ENCODE measurements at places on chromosomes 16 and 17. TPM values are rescaled to one million over a fixed set of nuclear protein-coding genes. Genes with fewer than 3 reads are reported as not detected.
A peak's percentile ranks its signal among the peaks of the same experiment; 100 is the strongest.

GRCh38 chr16:73233846-73234424 lies 186.0 kb upstream of the ZFHX3 start:
- no peak for DNase-seq

- DNase-seq: no peak
Measured at GRCh38 chr16:67372664-67373063, 20.6 kb downstream of the TPPP3 start.

DNA sequence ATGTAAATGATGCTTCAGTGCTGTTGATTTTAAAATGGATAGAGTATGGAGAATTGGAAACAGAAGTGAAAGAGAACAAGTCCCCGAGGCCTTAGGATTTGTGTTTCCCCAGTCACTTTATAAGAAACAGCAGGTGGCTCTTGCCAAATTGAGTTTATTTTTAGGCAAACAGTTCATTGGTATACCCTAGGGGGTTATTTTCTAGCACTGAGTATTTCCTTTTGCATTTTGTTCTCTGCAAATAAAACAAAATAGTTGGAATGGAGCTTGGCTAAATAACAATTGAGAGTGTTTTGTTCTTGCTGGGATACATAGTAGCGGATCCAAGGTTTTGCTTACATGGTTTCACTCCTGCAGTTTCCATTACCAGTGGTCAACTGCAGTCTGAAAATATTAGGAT lies 591.1 kb upstream of the C16orf82 start:
- no peak for DNase-seq

DNA sequence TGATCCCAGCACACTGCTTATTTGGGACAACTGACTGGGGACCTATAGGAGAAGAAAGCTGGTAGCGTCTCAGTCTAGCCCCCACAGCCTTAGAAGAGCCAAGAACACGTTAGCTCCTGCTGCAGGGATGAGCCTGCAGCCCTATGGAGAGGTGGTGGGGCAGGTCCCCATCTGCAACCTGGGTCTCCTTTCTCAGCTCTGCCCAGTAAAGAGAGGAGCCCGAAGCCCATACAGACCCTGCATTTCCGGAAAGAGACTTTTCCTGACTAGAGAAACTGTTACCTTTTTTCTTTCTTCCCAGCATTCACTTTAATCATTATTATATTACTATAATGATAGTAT lies 788 bp downstream of the METTL22 start:
- DNase-seq: no peak

DNA sequence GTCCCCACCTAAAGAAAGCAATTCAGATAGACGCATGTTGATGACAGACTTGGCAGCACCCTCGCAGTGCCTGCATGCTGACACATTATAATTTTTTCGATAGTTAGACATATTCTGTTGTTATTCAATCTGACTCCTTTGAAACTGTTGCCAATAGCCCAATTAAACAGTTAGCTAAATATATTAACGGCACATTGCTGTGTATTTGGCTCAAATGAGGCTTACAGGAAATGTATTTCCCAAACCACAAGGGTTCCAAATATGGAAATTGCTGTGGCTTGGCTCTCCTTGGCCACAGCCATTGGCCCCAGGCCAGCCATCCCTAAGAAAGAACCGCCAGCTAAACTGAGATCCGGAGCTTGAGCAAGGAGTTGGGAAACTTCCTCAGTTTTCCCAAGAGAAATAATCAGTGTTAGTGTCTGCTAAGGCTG lies 31.1 kb downstream of the C16orf82 start:
- no peak for DNase-seq

GRCh38 chr17:39579318-39580081 lies 28.2 kb downstream of the NEUROD2 start:
- no peak for DNase-seq

- DNase-seq: no peak
Measured at GRCh38 chr17:49196520-49196919, 13.9 kb downstream of the GNGT2 start.

DNA sequence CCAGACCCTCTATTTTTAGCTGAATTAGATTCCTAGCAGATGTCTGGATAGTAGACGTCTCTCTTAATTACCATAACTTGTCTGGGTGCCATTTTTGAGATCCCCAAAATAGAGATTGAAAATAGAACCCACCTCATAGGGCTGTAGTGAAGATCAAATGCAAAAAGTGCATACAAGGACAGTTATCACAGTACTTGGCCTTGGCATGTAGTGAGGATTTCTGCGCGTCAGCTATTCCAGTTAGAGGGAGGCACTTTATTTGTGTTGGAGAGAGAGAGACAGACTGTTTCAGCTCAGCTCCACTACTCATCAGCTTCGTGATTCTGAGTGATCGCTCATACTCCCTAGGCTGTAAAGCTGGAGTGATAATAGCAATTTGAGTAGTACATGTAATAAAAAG lies 59.6 kb upstream of the CDH13 start:
- no peak for DNase-seq

GRCh38 chr17:326010-326621 lies 26.5 kb downstream of the RPH3AL start:
- DNase-seq: no peak

DNA sequence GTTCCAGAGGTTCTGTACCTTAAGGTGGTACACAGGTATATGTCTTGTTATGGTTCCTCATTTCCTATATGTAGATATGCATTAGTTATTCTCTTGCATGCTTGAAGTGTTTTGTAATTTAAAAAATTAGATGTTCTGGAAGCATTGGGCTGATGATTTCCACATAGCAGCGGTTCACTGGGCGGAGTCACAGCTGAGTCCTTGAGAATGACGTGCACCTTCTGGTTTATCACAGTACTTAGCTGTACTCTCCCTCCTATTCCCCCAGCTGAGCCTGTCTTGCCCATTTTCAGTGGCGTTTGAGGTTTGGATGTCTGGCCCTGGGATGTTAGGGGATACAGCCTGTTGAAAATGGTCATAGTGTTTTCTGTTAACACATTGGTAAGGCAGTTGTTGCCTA lies 327.1 kb downstream of the SNX29 start:
- DNase-seq: peak; percentile 45

GRCh38 chr16:50820225-50820624 lies 78.3 kb downstream of the CYLD start:
- no peak for DNase-seq

- DNase-seq: no peak
Measured at GRCh38 chr17:20133517-20133916, 124.4 kb downstream of the SPECC1 start.

DNA sequence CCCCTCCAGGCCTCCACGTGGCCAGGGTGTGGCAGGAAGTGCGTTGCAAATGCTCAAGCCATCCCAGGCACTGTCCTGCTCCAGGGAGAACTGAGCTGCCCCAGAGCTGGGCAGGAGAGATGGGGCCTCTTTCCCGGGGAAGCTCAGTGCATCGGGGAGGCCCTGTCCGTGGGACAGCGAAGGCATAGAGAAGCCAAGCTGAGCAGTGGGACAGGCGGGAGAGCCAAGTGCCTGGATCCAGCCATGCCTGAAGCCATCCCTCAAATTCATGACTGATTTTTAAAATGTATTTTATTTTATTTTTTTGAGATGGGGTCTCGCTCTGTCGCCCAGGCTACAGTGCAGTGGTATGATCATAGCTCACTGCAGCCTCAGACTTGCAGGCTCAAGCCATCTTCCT lies 25.4 kb upstream of the SSTR5 start:
- DNase-seq: no peak

- no peak for DNase-seq
Measured at GRCh38 chr17:8628609-8629169, 1.8 kb downstream of the MYH10 start.

DNA sequence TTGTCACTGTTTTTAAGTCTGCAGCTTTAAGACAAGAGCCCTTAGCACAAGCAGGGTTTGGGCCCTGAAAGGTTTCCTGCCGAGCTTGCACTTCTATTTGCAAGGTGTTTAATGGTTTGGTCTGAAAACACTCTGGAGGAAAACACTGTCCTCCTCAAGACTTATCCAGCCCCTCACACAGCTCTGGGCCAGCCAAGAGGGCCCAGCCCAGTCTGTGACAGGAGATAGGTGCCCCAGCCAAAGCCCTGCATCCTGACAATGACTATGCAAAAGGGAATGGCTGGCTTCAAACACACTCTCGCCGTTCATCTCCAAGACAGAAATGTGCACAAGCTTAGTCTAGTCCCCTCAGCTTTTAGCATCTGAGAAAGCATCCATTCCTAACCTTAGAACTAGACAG lies 26.9 kb downstream of the MPG start:
- no peak for DNase-seq

DNA sequence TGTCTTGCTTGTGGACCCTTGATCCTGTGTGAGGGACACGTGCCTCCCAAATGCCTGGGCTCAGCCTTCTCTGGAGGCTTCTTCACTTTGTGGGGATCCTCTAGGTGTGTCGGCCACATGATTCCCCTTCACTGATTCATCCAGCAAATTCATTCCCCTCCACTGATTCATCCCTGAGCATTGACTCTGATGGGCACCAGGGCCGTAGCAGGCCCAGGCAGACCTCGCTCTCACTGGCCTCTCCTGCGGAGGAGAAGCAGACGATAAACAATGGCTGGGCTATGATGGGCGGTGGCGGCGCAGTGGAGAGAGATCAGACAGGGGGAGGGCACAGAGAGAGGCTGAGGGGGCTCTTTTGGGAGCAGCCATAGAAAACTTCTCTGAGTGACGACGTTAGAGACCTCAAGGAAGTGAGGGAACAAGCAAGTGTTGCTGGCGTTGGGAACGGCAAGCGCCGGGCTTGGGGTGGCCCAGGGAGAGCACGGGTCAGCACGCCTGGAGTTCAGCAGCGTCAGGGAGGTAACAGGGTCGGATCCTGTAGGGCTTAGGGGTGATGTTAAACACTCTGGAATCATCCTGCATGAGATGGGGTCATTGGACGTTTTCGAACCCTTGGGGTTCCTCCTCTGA lies 17.5 kb upstream of the RPTOR start:
- DNase-seq: no peak

DNA sequence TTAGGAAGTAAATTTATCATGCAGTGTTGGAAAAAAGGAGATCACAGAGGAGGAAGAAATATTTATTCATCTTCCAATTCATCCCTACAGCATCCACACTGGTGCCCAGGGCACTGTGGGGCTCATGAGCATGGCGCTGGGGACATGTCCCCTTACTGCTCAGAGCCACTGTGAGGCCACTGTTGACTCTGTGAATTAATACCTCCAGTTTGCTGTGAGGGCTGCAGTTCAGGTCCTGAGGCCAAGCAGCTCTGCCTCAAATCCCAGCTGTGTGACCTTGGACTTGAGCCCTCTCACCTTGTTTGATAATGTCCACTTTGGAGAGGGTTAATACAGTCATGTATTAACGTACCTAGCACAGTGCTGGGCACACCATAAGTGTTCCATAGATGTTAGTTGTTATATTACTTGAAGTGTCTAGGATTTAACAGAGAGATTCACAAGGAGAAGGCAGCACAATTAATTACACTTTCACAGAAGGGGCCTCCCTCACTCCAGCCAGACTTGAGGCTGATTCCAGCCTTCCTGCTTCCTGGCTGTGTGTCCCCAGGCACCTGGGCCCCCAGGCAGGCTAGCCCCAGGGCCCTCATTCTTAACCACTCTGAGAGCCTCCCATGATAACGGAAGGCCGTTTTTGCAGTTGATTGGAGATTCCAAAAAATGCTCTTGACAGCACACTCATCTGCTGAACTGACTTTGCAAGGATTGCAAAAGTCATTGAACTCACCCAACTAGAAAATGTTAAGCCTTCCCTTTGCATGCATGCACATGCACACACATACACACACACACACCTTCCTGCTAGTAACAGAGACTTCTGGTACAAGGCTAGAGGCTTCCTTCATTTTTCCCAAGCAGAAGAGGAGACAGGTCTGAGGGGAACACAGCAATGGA lies 29.4 kb downstream of the KATNIP start:
- DNase-seq: no peak

GRCh38 chr16:84117494-84117843 lies 727 bp upstream of the MBTPS1 start:
- no peak for DNase-seq

DNA sequence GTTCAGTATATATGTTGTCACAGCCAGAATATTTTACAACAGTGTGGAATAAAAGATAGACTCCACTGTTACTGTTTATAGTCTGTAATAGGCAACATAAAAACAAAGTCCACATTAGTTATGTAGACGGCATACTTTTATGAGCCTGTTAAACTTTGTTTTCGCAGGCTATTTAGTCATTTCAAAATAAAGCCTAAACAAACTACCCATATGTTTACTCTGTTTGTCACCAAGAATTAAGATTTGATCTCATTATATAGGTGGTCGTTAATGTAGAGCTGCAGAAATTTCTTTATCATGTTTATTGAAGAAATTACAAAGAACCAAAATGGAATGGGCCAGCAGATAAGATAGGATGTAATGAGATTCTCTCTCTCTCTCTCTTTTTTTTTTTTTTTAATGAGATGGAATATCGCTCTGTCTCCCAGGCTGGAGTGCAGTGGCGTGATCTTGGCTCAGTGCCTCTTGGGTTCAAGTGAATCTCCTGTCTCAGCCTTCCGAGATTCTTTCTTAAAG lies 943.8 kb upstream of the SOX9 start:
- DNase-seq: no peak

GRCh38 chr17:37592291-37592690 lies 16.9 kb downstream of the SYNRG start:
- DNase-seq: no peak

DNA sequence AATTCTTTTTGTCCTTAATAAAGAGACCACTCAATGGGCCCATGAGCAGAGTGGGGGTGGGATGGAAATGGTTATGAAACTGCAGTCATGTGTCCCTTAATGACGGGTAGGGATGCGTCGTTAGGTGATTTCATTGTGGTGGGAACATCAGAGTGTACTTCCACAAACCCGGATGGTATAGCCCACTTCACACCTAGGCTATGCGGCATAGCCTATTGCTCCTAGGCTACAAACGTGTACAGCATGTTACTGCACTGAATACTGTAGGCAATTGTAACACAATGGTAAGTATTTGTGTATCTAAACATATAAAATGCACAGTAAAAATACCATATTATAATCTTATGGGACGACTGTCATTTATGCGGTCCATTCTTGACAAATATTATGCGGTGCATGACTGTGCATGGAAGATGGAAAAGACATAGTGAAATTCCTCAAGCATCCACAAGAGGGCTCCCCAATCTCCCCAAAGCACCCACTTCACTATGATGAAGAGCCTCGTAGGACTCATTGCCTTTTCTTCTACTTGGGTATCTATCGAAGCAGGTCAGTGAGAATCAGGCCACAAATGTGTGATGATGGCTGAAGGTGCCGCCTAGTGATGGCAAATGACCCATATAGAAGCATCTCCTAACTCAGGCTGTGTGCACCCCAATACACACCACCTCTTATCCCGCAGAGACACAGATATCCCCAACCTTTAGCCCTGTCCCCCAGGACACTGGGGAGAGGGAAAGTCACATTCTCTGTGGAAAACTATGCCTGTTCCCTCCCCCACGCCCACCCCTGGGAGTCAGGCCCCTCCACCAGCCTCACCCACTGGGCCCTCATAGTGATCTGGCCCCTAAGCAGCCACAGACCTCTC lies 43.5 kb downstream of the TBX21 start:
- no peak for DNase-seq

- DNase-seq: no peak
Measured at GRCh38 chr17:9218064-9218635, 196.8 kb downstream of the NTN1 start.

The GPR142 gene
- not detected for total RNA-seq

The NPIPA8 gene
- 16.1 TPM for total RNA-seq

The NTN3 gene
- not detected for total RNA-seq

The MARVELD3 gene
- total RNA-seq: 0.27 TPM

The NPIPB6 gene
- 1.9 TPM for total RNA-seq

The SALL1 gene
- 0.67 TPM for total RNA-seq
